Fibroblast of skin of right quadriceps (primary cell): ENCODE measurements at places on chromosomes 1 and 21.

- DNase-seq, result peak; percentile 32
These were observed 329.5 kb downstream of the SIPA1L2 start for GRCh38 chr1:232300466-232300865.

DNA sequence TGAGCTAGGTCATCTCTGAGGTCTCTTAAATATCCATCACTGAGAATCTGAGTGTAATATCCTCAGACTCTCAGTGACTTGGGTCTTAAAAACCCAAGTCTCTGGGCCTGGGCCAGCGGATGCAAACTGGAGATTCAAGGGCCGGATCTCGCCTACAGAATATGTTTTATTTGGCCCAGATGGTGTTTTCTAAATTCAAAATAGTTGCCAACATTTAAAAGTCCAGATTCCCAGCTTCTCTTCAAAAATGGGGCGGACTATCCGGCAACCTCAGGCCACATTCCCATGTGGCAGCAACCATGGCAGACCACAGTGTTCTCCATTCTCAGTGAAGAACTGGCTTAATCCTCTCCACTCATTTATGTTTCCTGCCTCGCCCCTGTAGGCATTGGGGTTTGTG is 12.7 kb upstream of the HEYL start:
- DNase-seq, result no peak

DNA sequence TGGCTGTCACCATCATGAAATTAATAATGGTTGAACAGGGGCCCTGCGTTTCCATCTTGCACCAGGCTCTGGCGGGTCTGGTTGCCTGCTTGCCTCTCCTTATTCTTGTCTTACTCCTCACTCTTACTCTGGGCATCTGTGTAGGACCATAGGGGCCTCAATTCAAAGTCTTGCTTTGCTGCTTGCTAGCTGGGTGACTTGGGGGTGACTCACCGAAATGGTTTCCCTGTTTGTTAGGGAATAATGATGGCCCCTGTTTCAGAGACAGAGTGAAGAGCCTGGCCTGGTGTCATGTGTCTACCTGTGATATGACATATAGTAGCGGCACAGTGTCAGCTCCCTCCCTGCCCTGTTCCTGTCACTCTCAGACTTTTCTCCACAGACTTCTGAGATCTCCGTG is 24.6 kb downstream of the KCNC4 start:
- peak; percentile 11 for DNase-seq

GRCh38 chr21:38623552-38623951 is 125.3 kb upstream of the ERG start:
- DNase-seq, result no peak

GRCh38 chr1:245901037-245901436 is 606.0 kb downstream of the SMYD3 start:
- DNase-seq, result no peak

DNA sequence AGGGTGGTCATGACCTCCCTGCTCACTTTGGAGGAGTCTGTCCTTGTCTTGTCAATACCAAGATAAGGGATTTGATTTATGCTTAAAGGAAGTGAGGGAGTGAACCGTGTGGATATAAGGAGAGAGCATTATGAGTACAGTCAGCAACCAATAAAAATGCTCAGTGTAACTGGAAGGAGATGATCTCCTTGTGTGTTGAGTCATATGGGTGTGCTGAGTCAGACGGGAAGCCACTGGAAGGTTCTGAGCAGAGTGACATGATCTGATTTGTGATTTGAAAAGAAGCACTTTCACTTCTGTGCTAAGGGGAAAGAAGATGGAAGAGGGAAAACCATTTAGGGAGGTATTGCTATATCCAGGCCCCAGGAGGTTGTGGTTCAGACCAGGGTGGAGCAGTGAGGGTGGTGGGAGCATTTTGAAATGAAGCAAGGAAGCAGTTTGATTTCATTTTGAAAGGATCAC is 2.5 kb upstream of the BCL10 start:
- peak; percentile 94 for DNase-seq

DNA sequence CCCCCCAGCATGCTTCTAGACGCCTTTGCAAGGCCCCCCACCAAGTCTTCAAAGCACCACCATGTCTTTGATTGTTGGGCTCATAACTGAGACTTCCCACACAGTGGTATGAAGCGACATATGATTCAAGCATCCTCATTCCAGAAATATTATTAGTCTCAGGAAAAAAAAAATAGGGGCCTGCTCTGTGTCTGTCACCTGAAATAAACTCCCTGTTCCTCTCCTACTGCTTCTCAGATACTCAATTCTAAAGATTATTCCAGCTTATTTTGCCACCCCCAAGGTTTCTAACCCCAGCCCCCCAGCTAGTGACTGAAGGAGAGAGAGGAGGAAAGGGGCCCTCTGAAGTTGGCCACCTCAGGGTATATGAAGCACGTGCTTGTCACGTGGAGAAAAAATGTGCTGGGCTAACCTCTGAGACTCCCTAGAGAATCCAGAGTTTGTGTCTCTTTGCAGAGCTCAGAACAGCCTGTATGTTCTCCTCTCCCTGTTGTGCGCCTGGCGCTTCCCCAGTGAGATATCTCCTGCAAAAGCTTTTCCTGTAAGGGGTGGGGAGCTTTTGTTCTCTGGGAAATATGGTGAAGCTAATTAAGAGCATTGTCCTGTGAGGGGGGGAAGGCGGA is 35.9 kb upstream of the RASAL2 start:
- DNase-seq, result peak; percentile 93

GRCh38 chr21:42652527-42653230 is 742 bp upstream of the PDE9A start:
- no peak for DNase-seq

DNA sequence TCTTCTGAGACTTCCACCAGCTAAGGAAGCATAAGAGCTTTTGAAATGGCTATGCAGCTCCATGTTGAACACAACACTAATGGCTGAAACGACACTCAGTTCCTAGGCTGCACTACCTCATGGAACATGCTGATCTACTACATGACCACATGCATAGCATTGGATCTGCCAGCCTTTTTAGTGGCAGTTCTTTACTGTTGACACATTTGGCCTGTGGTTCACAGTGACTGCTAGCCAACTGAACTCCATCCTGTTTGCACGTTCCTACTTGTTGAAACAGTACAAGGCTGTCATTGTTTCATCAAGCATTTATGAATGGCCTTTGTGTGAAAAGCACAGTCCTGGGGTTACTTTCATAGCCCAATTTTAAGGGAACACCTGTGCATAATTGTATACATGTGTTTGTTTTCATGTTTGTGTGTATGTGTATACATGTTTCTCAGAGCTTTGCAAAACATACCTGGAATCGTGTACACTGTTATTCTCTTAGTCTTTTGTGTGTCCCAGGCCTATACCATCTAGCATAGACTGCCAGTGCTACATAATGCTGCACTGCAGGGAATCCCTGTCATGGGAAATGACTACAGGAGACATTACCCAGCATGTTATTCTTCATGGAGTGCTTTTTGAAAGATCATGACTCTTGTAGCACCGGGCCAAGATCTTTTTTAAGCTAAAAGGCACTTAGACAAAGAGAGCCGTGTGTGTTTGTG is 179.6 kb upstream of the ESRRG start:
- DNase-seq, result no peak

DNA sequence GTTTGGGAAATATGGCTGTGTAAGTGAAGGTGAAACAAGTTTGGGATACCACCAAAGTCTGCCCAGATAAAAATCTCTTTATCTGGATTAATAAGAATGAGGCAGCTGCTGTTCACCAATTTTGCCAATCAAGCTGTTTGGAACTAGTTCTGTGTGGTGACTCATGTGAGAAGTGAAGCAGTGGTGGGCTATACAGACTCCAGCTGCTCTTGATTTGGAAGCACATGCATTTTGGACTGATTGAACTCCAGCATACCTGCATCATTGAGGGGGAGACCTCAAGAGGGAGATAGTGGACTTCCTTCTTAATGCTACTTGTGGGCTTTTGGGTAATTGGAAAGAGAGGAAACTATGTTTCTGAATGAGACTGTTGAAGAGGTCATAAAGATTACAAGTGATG is 99.2 kb upstream of the B3GALT2 start:
- DNase-seq, result peak; percentile 38

GRCh38 chr1:86259390-86259789 is 102.8 kb upstream of the COL24A1 start:
- DNase-seq, result peak; percentile 63

DNA sequence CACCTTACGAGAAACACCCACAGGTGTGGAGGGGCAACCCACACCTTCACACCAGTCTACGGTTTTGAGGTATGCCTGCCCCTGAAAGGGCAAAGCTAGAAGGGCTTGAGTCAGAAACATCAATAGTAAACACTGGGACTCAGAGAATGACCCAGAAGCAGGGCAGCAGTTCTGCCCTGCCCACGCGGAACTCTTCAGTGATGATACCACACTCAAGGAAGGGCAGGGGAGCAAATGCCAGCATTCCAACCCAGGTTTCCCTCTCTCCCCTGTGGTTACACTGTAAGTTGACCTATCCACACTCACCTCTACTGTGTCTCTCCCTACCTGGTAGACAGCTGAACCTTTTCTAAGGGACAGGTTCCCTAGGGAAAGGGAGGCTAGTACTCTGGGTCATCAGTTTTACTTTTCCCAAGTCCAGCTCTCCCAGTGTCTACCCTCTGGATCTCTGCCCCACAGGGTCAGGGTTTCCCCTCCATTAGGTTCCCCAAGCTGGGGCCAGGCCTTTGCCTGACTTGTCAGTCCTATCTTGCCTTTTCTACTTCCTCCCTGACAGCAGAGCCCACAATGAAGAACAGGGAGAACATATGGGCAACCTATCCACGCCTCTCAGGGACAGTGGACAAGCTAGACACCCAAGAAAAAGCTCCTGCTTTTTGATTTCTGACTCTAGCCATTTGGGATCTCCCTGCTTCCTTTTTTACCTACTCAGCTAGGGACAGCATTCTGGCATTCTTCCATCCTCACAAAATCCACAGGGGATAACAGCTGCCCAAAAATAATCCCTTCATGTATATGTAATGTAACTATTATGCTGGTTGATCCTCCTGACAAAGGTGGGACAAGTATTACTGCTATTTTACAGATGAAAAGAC is 3.0 kb downstream of the F11R start:
- no peak for DNase-seq

- no peak for DNase-seq
These were observed 35.8 kb upstream of the HMGB4 start for GRCh38 chr1:33828059-33828458.

DNA sequence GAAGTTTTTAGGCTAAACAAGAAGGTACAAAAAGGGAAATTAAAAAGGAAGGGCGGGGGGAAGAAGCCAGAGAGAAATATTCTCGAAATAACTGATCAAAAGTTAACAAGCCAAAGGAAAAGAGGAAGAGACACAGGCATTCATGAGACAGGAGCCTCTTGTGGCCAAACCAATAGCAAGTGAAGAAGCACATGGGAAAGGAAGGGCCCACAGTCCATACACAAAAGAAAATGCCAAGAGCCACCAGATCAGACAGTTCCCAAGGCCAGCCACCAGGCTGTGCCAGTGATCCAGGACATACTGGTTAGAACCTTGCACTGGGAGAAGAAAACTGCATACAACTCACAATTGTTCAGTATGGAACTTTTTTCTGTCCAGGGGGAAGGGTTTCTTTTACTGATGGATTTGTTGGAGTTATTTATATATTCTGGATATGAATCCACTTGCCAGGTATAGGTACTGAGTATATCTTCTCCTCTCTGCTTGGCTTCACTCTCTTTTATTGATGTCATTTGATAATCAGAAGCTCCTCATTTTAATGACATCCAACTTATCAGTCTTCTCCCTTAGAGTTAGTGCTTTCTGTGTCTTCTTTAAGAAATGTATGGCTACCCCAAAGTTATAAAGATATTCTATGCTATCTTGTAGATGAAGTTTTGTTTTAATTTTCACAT is 76.8 kb downstream of the CD46 start:
- DNase-seq, result peak; percentile 73

- DNase-seq, result no peak
These were observed 76.5 kb upstream of the USH2A start for GRCh38 chr1:216499581-216500272.

DNA sequence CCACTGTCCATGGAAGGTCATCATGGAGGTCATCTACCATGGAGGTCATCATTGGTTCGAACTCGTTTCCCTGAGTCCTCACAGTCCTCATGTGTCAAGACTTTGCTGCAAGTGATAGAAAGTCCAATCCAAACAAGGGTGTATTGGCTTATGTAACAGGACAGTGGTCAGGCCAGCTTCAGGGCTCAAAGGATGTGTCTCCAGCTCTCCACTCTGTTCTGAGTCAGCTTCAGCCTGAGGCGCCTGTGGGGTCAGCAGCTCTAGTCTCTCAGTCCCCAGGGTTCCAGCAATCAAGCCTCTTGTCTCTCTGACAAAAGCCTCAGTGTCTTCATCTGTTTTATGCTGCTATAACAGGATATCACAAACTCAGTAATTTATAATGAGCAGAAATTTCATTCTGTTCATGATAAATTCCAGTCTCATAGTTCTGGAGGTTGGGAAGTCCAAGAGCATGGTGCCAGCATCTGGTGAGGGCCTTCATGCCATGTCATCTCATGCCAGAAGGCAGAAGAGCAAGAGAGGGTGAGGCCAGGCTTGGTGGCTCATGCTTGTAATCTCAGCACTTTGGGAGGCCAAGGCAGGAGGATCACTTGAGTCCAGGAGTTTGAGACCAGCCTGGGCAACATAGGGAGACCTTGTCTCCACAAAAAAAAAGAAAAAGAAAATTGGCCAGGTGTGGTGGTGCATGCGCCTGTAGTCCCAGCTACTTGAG is 19.5 kb downstream of the A3GALT2 start:
- no peak for DNase-seq

GRCh38 chr1:56034222-56034621 is 545.1 kb downstream of the PLPP3 start:
- peak; percentile 68 for DNase-seq

DNA sequence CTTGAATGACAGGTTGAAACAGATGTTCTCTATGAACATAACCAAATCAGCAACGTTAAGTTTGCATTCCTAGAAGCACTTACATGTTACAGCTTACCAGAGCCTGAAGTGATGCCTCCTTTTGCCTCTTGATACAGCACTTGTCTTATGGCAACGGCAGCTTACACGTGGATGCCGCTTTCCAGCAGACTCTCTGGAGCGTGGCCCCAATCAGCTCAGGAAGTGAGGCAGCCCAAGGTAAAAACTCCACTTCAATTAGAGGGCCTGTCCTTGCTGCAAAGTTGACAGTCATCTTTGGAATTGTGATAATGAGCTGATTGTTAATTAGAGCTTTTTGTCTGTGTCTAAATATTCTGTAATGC is 345.1 kb downstream of the RYR2 start:
- no peak for DNase-seq

DNA sequence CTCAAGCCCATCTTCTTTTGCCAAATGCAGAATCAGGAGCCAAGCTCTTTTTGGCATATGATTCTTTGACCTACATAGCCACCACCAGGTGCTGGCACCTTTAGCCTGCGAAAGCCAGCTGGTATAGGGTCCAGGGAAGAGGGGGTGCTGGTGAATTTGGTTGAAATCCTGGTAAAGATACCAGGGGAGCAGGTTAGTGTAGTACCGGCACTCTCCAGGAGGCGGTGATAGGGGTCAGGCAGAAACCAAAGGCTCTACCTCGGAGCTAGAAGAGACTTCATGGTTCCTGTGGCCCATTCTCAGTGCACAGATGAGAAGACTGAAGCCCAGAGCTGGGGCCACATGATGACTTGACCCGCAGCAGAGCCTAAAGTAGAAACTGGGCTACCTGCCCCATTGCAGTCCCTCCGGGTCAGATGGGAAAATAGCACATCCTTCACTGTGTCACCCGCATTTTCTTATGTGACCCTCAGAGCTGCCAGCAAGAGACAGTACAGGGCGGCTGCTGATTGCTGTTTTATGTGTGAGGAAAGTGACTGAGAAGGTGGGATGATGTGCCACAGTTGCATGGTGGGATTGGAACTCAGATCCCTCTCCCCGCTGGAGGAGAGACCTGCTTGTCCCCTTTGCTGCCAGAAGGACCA is 36.0 kb upstream of the IL19 start:
- DNase-seq, result peak; percentile 29

- DNase-seq, result no peak
These were observed 302.4 kb downstream of the PTGER3 start for GRCh38 chr1:70745199-70745598.

GRCh38 chr1:41399145-41399795 is 38.0 kb downstream of the FOXO6 start:
- no peak for DNase-seq
